H1 (cell line): ENCODE measurements at places on chromosomes 7 and 10.

GRCh38 chr10:128124813-128125403 lies 1.3 kb downstream of the MKI67 start:
- DNase-seq, result no peak

DNA sequence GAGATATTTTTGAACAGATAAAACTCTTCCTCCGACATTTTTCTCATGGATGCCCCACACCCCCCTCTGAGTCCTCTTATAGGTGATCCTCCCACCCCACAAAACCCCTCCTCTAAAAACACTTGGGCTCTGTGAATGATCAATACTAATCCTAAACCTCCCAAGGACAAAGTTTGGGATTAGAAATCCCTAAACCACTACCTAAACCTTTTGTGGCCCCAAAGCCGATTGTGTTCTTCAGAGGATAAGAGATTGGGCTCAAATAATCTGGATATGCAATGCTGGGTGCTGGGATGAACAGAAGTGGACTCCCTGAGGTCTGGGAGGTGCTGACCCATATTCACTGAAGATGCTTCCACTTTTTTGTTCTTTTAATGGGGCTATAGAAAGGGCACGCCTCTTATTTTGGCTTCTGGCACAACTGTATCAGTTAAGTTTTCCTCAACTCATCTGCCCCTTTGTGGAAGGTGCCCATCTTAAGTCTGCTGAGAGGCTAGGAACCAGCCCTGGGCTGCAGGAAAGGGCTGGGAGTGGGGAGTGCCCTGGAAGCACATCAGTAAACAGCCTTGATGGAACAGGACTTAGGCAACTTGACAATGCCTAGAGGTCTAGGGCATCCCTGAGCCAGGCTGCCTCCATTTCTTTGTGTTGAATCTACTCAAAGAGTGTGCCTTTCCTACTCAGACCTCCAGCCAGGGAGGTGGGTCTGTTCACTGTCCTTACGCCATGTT lies at the start of gene OPN1SW:
Gene OPN1SW (minus strand): TSS at position 51 of the 731 bp plus-strand sequence. CDS start 13 bp downstream, at position 38.
- DNase-seq, result no peak

GRCh38 chr7:135434047-135434446 lies 75.9 kb downstream of the CNOT4 start:
- DNase-seq, result no peak

- no peak for DNase-seq
Measured at GRCh38 chr10:68075550-68076004, 494 bp upstream of the HERC4 start.

DNA sequence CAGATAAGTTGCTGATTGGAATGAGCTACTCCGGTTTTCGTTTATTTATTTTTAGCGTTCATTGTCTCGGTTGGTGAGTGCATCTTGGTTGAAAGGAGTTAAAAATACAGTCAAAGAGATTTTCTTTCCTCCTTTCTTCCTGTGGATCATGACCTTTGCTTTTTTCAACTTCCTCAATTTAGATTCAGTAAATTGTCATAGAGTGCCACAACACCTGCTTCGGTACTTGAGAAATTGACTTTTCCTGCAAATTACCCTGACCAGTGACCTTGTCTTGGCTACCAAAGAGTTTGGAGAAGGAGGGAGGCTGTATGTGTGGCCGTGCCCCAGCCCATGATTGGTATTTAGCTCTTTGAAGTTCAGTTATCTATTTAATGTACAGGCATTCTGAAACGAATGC lies 128.7 kb downstream of the FAM204A start:
- DNase-seq, result no peak

GRCh38 chr7:78510580-78511188 lies 712.1 kb downstream of the PHTF2 start:
- peak; percentile 41 for DNase-seq

DNA sequence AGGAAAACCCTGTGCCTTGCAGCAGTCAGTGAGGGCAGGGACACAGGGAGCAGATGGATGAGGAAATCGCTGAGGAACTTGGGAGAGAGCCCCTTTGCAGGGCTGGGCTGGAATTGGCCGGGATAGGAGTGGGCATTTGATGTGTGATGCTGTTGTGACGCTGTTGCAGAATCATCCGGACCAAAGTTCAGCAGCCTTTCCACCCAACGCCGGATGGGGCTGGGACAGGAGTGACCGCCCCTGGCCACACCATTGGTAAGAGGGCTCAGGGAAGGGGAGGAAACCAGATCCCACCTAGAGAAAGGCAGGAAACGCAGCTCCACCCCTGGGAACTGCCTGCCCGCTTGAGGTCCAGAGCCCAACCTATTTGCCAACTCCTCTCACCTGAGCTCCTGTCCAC lies 33.9 kb downstream of the PAX2 start:
- no peak for DNase-seq

- no peak for DNase-seq
Measured at GRCh38 chr7:16695621-16696237, 49.7 kb downstream of the BZW2 start.

- no peak for DNase-seq
Measured at GRCh38 chr7:9083837-9084236, 650.4 kb downstream of the NXPH1 start.

- DNase-seq, result no peak
Measured at GRCh38 chr7:135195968-135196629, 15.2 kb downstream of the WDR91 start.

DNA sequence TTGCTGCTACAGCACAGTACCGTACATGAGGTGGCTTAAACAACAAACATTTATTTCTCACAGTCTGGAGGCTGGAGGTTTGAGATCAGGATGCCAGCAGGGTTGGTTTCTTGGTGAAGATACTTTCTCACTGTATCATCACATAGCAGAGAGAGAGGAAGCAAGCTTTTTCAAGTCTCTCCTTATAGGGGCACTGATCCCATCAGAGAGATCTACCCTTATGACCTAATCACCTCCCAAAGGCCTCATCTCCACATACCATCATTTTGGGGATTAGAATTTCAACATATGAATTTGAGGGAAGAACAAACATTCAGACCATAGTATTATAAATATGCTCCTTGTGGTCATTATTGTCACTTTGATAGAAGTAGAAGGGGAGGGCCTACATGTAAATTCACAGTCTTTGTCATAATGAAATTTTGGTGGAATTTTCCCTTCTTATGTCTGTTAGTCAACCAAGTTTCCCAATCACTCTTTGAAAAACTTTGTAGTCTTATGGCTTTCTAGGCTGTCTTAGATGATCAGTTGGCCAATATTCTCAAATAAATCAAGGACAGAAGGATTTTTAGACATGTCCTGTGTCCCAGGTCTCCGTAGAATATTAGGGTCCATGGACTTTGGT lies 606.2 kb downstream of the LRMDA start:
- no peak for DNase-seq
